HT1080 (cell line): ENCODE measurements at places on chromosomes 1 and 21.

DNA sequence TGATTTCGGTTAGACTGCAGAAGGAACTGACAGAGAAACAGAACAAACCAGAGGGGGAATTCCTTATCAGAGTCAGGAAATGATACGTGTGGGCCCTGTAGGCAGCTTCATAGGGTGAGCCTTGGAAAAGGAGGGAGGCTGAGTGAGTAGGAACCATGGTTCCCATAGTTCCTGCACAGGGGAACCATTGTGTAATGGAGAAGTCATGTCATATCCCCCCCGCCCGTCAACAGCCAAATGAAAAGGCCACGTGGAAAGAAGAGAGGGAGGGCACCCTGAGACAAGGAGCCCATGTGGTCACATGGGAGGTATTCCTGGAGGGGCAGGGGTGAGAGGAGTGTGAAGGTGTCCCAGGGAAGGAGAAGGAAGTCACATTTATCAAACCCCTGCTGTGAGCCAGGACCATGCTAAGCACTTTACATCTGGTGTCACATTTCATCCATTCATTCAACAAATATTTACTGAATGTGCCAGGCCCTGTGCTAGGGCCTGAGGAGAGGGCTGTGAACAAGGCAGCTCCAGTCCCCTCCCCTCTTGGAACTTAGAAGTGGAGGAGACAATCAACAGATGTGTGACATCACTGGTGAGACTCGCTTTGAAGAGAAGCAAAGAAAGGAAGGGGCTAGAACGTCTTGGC, 15.7 kb upstream of the FGR start:
- DNase-seq: peak; percentile 83

GRCh38 chr1:211646566-211646965, 28.9 kb downstream of the NEK2 start:
- DNase-seq: no peak

DNA sequence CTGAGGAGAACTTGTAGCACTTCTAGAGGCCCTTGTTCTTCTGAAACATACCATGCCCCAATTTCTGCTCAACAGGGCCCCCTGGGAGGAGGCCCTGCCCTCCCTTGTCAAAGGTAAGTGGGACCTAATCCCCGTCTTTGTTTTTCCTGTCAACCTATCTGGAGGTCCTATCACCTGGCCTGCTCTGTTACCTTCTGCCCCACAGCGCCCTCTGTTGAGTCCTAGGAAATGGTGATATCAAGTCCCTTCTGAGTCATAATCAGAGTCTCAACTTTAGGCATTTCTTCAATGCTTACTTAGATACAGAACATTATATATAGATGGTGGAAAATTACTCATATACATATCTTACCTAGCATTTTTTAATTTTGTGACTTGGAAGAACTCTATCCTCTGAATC, 28.2 kb upstream of the FCRL4 start:
- DNase-seq: no peak

GRCh38 chr1:174197088-174197487, 37.8 kb downstream of the RABGAP1L start:
- no peak for DNase-seq

GRCh38 chr1:115710859-115711624, 57.5 kb downstream of the CASQ2 start:
- no peak for DNase-seq
